ENCODE measurements at places on chromosomes 11 and 22.

DNA sequence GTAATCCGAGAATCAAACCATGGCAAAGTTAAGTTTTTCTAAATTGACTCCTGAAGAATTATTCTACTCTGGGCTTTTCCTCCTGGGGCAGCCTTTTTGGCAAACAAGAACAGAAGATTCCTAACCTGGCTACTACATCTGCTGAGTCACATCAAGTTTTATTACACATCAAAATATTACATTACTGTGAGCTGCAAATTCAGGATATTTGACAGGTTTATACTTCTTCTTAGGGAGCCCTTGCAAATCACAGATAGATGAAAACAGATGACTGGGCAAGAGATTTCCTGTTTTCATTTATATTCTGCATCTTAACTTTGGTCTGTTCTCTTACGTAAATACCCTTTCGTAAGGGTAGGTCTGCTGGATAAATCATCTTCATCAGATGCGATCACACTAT lies 23.6 kb downstream of the XRRA1 start:
- peak; percentile 23 for DNase-seq

DNA sequence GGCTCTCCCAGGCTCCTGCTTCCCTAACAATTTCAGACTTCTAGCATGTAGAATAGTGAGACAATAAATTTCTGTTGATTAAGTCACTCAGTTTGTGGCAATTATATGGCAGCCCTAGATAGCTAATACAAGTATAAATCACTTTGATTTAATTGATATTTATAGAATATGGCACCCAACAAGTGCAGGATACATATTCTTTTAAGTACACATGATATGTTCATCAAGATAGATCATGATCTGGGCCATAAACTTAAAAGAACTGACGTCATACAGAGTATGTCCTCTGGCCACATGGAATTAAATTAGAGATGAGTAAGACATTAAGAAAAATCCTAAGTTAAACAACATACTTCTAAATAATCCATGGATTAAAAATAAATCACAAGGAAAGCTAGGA lies 67.5 kb upstream of the AMOTL1 start:
- DNase-seq: peak; percentile 9

DNA sequence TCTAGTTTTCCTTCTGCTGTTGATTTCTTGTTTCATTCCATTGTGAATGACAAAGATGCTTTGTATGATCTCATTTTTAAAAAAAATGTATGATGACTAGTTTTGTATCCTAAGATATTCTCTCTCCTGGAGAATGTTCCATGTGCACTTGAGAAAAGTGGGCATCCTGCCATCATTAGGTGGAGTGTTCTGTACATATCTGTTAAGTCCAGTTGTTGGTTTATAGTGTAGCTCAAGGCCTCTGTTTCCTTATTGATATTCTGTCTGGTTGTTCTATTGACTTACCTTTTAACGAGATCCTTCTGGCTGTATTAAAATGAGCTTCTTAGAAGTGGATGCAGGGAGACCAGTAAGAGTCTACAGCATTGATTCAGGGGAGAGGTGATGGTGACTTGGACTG lies 35.2 kb downstream of the SGSM1 start:
- no peak for DNase-seq

DNA sequence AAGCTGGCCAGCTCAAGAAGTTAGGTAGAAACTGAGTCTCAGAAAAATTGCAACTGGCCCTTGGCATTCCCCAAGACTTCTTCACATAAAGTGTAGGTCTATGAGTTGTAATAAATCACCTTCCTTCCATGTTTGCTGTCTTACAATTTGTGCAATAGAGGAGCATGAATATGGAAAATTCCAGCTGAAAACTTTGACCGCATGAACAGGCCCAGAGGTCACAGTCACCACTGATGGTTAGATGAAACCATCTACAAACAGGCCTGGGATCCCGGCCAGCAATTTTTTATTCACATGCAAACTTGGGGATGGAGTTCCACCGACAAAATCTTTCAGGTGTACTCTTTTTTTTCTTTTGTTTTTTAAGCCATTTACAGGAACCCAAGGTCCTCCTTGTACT lies 88.1 kb downstream of the SERGEF start:
- no peak for DNase-seq

DNA sequence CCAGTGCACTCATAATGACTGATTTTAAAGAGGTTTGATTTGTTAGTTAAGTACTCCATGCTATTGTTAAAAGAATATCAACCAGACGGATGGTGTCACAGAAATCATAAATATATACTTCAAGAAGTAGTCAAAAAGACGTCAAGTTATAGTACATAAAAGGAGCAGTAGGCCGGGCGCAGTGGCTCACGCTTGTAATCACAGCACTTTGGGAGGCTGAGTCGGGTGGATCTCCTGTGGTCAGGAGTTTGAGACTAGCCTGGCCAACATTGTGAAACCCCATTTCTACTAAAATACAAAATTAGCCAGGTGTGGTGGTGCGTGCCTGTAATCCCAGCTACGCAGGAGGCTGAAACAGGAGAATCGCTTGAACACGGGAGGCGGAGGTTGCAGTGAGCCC lies 721.7 kb downstream of the JRKL start:
- DNase-seq: no peak

DNA sequence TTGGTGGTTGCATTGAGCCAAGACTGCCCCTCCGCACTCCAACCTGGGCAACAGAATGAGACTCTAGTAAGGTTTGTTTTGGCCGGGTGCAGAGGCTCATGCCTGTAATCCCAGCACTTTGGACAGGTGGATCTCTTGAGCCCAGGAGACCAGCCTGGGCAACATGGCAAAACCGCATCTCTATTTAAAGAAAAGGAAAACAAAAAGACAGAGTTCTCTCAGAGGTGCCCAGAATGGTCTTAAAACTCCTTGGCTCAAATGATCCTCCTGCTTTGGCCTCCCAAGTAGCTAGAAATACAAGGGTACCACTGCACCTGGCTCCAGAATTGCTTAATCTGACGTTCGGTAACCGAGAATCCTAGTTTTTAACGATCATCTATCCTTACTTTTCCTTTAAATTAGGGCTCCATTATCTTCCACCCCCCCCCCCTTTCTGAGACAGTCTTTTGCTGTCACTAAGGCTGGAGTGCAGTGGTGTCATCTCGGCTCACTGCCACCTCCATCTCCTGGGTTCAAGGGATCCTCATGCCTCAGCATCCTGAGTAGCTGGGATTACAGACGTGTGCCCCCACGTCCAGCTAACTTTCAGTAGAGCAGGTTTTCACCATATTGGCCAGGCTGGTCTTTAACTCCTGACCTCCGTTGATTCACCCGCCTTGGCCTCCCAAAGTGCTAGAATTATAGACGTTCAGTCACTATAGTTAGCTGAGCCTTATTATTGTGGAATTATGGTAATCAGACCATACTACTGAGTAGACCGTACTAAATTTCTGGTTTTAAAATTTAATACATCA lies 1.7 kb downstream of the RPS25 start:
- DNase-seq: no peak

DNA sequence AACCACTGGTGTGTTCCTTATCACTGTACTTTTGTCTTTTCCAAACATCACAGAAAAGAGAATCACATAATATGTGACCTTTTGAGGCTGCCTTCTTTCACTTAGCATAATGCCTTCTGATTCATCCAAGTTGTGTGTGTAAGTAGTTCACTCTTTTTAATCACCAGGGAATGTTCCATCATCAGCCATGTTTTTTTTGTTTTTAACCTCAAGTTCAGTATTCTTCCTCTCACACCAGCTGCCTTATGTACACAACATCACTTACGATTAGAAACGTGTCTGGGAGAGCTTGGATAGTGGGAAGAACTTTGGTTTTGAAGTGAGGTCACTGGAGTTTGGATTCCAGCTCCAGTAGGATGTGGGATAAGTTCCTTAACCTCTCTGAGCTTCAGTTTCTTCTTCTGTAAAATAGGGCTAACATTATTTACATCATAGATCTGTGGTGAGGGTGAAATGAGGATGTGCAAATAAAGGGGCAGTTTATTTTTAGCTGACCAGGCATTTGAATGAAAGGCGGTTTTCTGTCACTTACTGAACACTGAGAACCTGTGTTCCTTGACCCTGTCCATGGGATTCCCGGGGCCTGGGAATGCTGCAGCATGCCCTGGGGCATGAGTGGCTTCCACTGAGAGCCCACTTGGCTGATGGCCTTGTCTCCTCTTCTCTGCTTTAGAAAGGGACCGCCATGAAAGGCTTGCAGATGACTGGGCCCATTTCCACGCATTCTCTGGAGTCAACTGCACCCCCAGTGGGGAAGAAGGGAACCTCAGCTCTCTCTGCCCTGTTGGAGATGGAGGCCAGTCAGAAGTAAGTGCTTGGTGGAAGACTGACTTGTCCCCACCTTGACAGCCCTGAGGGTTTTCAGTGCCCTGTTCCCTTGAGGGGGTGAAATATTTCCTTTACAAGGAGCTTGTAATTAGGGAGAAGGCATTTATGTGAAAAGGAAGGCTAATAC lies 92.6 kb downstream of the DEPDC5 start:
- DNase-seq: no peak

GRCh38 chr11:73566977-73567755 lies 30.7 kb downstream of the FAM168A start:
- DNase-seq: no peak

GRCh38 chr22:46737105-46737975 lies 712 bp downstream of the CERK start:
- peak; percentile 50 for DNase-seq

DNA sequence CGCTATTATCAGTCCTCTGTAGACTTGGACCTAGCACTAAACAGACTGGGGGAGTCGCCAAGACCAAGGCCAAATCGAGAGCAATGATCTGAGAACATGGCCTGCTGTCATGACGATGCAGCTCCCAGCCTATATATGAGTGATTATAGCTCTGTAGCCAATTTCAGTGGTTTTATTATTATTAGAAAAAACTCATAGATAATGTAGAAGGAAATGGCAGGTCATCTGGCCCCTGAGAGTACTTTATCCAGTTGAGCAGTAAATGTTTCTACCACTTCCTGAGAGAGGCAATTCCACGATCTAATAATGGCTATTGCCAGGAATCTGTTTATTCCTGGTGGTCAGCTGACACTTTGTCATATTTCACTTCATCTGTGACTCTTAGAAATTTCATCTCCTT lies 666.7 kb downstream of the OPCML start:
- DNase-seq: no peak

- DNase-seq: no peak
Observed at GRCh38 chr11:9756461-9756860, 92.6 kb downstream of the SWAP70 start.

- no peak for DNase-seq
Observed at GRCh38 chr22:42752912-42753311, 32.2 kb upstream of the A4GALT start.

DNA sequence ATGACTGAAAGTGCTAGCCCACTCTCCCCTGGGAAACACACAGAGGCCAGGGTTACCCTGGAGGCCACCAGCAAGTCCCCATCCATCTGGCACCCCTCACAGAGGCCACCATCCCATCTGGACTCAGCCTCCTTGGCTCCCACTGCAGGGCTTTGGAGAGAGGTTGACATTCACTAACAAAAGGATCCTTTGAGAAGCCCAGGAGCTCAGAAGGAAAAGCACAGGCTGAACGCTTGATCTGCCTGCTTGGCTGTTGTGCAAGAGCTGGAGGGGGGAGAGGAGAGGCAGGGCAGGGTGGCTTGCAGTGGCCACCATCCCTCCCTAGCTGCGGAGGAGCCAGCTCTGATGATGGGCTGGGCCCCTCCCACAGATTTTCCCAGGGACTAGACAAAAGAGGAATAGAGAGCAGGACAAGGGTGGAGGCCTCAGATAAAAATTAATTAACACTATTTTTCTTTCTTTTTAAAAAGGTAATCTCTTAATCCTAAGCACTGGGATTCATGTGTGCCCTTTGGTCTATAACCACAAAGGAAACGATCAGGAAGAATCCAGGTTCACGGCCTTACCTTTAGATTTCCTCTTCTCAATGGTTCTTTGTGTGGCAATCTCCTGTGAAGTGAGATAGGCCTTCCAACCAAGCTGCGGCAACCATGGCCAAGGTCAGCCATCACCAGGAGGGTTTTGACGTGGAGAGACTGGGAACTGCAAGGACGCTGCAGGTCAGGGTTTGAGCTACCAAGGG lies 154.7 kb downstream of the BARX2 start:
- DNase-seq: no peak

DNA sequence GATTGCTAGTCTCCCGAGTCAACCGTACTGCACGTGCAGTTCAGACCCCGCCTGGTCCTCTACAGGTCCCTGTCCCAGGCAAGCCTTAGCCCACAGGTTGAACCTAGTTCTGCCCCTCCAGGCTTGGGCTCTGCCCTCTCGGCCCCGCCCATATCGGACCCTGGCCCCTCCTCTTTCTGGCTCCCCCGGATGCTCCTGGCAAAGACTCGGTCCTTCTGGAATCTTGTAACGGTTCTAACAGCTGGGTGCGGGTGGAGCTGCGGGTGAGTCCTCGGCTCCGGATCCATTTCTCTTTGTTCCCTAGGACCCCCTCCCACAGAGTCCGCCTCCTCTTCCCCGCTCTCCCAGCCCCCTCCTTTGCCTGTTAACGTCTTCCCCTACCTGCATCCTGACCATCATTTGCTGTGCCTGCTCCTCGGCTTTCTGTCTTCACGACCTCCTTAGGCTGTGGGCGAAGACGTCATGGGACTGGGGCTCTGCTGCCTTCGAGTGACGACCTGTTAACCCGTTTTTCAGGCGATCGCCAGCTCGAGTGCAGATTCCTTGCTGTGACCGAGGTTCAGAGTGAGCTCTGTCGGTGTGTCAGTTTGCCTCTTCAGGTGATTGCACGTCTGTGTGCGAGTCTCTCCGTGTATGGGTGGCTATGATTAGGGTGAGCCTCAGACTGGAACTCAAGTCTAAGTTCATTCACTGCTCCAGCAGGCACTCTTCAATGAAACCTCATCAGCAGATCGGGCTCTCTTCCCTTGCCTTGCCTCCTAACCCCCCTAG lies at the start of gene DNHD1:
DNHD1 (plus strand) TSS at position 212 of the 771 bp plus-strand sequence. CDS start 936 bp downstream, outside the sequence.
- no peak for DNase-seq

DNA sequence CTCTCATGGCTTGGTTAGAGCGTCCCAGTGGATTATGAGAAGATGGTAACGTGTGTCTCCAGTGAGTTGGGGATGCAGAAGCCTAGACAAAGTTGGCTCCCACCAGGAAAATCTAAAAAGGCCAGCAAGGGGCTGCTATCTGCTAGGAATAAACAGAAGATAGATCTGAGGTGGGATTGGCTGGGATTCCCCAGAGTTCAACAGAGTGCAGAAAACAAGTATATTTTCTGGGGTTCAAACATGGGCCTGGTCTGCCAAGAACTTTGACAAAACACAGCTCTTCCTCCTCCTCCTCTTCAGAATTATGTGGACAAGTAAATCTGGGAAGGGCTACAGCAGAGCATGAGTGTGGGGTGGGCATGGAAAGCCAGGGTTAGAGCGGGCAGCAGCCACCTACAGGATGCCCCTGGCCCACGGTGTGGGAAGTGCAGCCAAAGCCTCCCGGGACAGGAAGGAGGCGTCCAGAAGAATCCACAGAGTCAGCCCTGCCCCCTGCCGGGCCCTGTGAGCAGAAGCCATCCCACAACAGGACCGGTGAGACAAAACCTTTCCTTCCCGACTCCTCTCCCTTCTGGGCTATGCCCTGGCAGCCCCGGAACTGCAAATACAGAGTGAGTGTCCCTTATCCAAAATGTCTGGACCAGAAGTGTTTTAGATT lies 67.1 kb downstream of the CD82 start:
- no peak for DNase-seq
